NB4 (cell line): ENCODE measurements at places on chromosomes 1 and 21.

GRCh38 chr1:27403065-27403726 lies 10.8 kb downstream of the GPR3 start:
- DNase-seq = peak; percentile 91

GRCh38 chr21:35796844-35797243 lies 263.5 kb downstream of the SETD4 start:
- DNase-seq = no peak

DNA sequence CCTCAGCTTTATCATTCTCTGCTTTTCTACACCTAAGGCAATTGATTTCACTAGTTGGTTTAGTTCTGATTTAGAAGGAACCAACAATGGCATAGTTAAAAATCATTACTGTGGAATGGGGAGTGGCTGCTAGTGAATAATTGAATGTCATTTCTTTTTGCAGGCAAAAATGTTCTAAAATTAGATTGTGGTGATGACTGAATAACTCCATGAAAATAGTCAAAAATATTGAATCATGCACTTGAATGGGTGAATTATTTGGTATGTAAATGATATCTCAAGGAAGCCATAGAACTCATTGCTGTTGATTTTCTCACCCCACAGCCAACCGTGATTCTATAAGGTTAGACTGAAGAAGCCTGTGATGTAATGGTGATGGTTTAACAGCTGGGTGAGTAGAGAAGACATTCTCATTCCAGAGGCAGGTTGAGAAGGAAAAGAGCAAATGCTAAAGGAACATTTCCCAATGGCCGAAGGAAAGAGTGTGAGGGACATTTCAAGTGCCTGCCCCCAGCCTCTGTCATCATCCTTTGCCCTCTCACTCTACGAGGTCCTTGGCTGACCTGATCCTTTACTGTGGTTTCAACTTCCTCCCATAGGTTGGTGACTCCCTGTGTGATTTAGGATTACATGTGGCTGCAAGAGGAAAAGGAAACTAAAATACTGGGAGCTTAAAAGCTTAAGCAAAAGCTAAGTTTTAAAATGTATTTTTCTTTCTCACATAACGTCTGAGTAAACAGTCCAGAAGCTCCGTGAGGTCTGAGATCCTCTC lies 12.5 kb downstream of the OVAAL start:
- DNase-seq = peak; percentile 11

DNA sequence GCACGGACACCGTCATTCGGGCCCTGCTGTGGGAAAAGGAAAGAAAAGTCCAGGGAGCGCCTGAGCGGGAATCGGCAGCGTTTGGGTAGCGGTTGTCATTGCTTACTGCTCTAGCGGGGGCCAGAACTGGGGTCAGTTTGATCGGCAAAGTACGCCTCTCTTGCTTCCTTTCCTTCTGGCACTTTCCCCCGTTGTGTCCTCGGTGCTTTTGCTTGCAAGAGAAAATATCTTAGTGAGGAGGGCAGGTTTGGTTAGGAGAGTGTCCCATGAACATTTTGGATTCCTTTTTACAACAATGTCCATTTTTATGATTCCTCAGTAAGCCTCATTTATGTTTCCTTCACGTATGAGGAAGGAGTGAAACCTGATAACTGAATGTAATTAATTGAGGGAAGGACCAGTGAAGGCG lies 670 bp downstream of the ST3GAL3 start:
- DNase-seq = peak; percentile 62

DNA sequence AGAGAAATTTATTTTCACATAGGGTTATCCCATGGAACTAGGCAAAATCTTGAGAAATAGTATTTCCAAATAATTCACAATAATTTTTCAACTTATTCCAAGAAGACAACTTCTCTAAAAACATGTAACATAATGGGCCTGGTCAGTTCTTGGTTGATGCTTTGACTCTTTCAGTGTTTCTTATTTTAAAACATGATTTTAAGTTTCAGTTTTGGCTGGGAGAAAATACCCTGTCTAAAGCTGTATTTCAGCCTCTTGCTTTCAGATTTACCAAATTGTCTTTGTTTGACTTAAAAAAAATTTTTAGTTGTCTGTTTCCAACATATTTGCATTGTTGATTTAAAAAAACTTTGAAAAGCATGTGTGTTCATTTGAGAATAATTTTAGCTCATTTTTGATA lies 5.1 kb downstream of the OR2T4 start:
- DNase-seq = no peak

- DNase-seq = no peak
Measured at GRCh38 chr1:154869351-154870114, 548 bp downstream of the KCNN3 start.

DNA sequence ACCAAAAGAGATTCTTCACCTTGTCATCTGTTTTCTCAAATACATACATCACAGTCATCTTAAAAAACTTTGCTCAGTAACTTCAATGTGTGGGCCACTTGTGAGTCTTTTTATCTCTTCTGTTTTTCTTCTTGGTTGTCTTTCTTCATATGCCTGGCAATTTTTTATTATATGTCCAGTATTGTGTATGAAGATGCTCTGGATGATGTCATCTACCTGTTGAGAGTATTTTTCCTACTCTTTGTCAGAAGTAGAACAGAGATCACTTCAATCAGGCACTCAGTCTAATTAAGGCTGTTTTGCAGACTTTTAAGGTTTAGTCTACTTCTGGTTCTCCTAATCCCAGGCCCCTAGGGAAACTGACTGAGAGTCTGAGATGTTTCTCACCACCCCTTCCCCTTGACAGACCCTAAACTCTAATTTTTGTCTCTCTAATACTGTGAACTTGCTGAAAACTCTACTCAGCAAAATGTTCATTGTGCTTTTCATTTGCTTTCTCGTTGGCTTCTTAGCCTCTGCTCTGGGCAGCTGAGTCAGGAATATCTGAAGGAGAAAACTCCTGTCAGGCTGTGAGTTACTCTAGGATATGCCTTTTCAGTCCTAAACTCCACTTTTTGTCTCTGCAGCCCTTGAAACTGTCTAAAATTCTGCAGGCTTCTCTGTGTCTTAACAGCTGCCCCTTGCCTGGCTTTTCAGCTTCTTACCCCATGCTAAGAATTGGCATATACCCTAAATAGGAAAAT lies 33.0 kb upstream of the DNAJC6 start:
- DNase-seq = no peak

DNA sequence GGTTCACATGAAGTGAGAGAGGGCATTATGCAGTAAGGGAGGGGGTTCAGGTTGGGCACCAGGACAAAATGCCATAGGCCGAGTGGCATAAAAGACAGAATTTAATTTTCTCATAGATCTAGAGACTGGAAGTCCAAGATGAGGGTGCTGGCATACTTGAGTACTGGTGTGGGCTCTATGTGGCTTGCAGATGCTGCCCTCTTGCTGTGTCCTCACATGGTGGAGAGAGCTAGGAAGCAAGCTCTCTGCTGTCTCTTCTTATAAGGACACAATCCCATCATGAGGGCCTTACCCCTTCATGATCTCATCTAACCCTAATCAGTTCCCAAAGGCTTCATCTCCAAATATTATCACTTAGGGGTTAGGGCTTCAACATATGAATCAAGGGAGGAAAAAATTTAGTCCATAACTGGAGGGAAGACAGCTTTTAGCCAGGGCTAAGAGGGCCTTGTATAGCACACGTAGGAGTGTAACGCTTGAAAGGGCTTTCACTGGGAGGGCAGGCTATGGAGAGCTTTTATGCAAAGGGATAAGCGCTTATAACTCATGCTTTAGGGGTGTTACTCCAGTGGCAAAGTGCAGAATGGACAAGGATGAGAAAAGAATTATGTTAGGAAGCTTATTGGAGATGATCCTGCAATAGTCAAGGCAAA lies 64.5 kb downstream of the PLPPR5 start:
- peak; percentile 7 for DNase-seq

DNA sequence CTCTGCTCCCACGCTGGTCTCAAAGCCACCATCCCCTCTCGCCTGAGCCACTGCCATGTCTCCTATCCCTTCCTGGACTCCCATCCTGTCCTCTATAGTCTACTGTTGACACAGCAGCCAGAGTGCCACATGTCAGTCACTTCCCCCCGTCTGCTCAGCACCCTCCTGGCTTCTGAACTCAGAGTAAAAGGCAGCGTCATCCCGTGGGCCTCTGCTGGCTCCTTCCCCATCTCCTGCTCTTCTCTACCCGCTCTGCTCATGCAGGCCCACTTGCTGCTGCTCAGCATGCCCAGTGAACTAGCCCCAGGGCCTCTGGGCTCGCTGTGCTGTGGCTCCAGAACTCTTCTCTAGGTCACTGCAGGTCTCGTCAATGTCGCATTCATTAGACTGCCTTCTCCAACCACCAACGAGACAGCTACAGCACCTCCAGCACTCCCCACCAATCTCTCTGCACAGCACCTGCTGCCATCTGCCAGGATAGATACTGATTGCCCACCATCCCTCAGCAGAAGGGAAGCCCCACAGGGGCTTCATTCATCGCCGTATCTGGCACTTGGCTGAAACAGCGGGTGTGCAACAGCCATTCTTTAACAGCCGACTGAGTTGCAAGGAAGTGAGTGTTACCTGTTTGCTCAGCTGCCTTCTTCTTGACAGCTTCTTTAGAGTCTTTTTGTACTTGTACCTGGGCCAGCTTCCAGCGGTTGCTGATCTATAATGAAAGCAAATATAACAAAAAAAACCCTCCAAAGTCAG lies 11.8 kb upstream of the SRM start:
- no peak for DNase-seq

DNA sequence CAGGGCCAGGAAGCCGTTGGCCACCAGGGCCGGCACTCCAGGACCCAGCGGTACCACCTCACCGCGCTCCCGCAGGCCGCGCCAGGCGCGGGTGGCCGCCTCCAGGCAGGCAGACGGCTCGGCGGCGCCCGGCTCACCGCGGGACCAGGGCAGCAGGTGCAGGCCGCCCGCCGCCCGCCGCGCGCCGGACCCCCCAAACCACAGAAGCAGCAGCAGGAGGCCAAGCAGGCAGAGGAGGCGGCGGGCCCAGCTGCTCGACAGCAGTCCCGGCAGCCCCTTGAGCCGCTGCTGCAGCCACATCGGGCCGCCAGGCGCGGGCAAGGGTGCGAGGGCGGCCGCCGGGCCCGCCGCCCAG lies 312 bp downstream of the KIAA2013 start:
- DNase-seq = no peak

- DNase-seq = no peak
Measured at GRCh38 chr1:59136541-59137275, 160.2 kb upstream of the FGGY start.
